Chondrocyte (in vitro differentiated cells): ENCODE measurements at places on chromosomes 4 and X. TPM values are rescaled to one million over a fixed set of nuclear protein-coding genes. Genes with fewer than 3 reads are reported as not detected.

- H3K27me3 ChIP-seq, result no peaks in the 10 kb centered on the region
- DNase-seq, result no peak
- no peak overlapping the region for H3K4me3 ChIP-seq
- peak overlapping the region; percentile 79 for H3K27ac ChIP-seq
- peaks cover 13% of the 10 kb centered on the region for H3K36me3 ChIP-seq
These were observed 70.7 kb downstream of the ANKRD50 start for GRCh38 chr4:124641715-124642381.

SLC34A2 gene
- total RNA-seq, result not detected in 3 replicates

- no peak for DNase-seq
- no peaks in the 10 kb centered on the region for H3K4me1 ChIP-seq
- H3K27ac ChIP-seq, result no peak overlapping the region
- no peaks in the 10 kb centered on the region for H3K27me3 ChIP-seq
These were observed 20.5 kb upstream of the CYBB start for GRCh38 chrX:37759351-37759750.

- H3K4me3 ChIP-seq, result no peak overlapping the region
- DNase-seq, result no peak
- H3K36me3 ChIP-seq, result no peaks in the 10 kb centered on the region
- H3K4me1 ChIP-seq, result no peaks in the 10 kb centered on the region
These were observed 671.5 kb upstream of the GRIA3 start for GRCh38 chrX:122512561-122513072.

DNA sequence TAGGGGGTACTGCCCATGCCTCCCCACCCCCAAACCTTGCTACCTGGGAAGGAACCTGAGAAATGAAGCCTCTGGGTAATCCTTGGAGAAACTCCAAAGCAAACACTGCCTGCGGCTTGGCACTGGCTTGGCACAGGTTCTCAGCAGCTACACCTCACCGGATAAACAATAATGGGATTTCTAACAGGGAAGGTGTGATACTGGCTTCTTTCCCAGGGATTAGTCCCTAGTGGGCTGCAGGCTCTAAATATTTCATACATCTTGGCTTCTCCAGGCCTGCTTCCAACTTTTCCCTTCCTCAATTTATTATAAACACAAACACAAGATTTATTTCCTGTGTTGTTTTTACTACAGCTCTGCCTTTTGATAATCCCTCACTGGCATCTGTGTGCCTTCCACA lies 12.5 kb downstream of the SEC24D start:
- no peaks in the 10 kb centered on the region for H3K27me3 ChIP-seq
- peaks cover 73% of the 10 kb centered on the region for H3K4me1 ChIP-seq
- no peak overlapping the region for H3K4me3 ChIP-seq
- H3K36me3 ChIP-seq, result peaks cover 30% of the 10 kb centered on the region
- DNase-seq, result no peak

GRCh38 chr4:54840992-54841768 lies 183.4 kb downstream of the KIT start:
- DNase-seq, result no peak
- H3K27me3 ChIP-seq, result no peaks in the 10 kb centered on the region
- no peak overlapping the region for H3K27ac ChIP-seq
- H3K4me1 ChIP-seq, result peaks cover 2% of the 10 kb centered on the region
- H3K36me3 ChIP-seq, result no peaks in the 10 kb centered on the region
- H3K4me3 ChIP-seq, result no peak overlapping the region

KCNE5 gene
- 0.56 to 0.85 TPM (median 0.62 TPM) in 3 replicates for total RNA-seq

DRD5 gene
- not detected in 3 replicates for total RNA-seq

KLB gene
- not detected in 3 replicates for total RNA-seq

LRIT3 gene
- 0.07 to 0.17 TPM in 2 of 3 replicates, not detected in the other for total RNA-seq

DNA sequence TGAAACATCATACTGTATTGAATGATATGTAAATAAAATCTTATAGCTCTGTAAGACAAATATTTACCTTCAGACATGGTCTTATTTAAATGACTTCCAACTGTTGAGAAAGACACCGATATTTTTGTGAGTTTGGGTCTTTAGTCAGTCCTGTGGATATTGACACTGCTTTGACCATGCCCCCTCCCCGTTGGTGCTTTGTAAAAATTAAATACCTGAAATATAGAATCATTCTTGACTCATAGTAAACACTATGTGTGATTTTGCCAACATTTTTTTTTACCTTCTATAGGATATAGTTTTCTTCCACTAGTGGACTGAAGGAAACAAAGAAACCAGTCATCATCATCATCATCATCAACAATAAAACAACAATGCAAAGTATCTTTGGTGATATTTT lies 114.3 kb upstream of the HS3ST1 start:
- H3K27me3 ChIP-seq, result no peaks in the 10 kb centered on the region
- H3K4me1 ChIP-seq, result no peaks in the 10 kb centered on the region
- no peak overlapping the region for H3K4me3 ChIP-seq
- no peak for DNase-seq

GRCh38 chrX:17519358-17519757 lies 144.4 kb downstream of the NHS start:
- H3K27me3 ChIP-seq, result no peaks in the 10 kb centered on the region
- H3K27ac ChIP-seq, result no peak overlapping the region
- H3K4me3 ChIP-seq, result no peak overlapping the region
- no peak for DNase-seq
- H3K36me3 ChIP-seq, result peaks cover 2% of the 10 kb centered on the region

MAGEB2 gene
- not detected in 3 replicates for total RNA-seq
